ENCODE measurements at places on chromosomes 16 and 17.

GRCh38 chr17:77649717-77650211 lies 308.7 kb upstream of the TNRC6C start:
- DNase-seq: peak; percentile 44

- no peak for DNase-seq
Observed at GRCh38 chr17:45782889-45783592, 1.1 kb upstream of the CRHR1 start.

DNA sequence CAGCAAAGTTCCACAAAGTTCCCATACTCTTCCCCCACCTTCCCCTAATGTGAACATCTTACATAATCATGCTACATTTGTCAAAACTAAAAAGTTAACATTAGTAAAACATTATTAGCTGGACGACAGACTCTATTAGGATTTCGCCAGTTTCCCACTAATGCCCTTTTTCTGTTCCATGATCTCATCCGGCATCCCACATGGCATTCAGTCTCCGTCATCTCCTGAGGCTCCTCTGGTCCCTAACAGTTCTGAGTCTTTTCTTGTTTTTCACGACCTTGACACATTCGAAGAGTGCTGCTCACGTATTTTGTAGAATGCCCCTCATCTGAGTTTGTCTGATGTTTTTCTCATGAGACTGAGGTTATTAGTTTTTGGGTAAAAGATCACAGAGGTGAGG lies 8.8 kb upstream of the MPRIP start:
- DNase-seq: no peak

DNA sequence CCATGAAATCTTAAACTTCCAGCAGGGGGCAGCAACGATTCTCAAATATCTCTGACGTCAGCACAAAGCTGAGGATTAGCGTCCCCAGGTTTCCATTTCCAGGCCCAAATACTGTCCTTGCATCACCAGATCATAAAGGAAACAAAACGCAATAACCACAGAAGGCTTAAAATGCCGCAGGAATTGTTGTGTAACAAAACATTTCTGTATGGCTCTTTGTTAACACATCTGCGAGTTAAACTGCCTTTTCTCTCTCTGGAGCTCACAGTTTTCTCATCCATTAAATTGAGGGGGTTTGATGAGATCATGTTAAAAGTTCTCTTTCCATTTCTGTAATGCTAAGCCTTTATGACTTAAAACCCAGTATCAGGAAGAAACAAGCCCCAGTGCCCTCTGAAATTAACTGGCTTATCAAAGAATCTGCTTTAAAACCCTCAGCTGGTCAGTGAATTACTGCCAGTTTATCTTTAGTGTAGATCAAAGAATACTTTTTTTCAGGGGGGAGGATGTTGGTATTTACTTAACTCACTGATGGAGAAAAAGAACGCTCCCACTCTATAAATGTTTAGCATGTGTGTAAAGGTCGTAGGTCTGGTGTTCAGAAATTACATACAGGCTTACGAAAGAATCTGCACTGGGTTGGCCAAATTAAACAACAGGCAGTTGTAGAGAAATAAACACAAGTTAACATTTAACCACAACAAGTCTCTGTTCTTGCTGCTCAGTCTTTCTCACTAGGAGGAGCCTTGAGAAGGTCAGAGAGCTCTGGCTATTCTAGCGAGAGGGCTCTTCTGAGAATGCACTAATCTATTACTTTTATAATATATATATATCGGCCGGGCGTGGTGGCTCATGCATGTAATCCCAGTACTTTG lies 10.6 kb upstream of the TERF2 start:
- DNase-seq: peak; percentile 90

DNA sequence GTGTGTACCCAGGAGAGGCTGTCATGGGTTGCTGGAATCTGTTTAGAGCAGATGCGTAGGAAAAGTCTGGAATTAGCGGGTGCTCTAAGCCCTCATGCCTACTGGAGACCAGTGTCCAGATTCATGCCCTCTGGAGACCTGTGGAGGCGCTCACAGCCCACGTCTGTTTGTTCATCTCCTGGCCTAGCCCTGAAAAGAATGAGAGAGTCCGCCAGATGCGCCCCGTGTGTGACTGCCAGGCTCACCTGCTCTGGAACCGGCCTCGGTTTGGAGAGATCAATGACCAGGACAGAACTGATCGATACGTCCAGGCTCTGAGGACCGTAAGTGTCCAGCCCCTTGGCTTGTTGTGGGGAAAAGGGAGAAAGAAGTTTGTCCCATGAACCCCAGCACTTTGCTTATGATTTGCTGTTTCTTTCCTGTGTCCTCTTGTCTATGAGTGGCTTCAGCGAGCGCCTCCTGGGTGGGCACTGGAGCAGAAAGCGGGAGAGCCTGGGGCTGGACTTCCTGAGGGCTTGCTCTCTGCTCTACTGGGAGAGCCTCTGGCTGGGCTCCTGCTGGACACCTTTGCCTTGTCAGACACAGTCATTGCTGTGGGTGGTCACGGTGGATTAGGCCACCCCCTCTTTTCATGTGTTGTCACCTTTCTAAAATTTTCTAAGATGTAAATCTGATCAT lies 35.3 kb downstream of the PRMT7 start:
- no peak for DNase-seq

GRCh38 chr17:57431415-57431814 lies 175.1 kb downstream of the MSI2 start:
- DNase-seq: no peak

GRCh38 chr17:65751263-65751662 lies 189.8 kb upstream of the AXIN2 start:
- no peak for DNase-seq

- no peak for DNase-seq
Observed at GRCh38 chr16:14307059-14307526, 236.0 kb downstream of the MRTFB start.

- DNase-seq: no peak
Observed at GRCh38 chr16:87484487-87485331, 8.1 kb downstream of the ZCCHC14 start.

GRCh38 chr16:23051587-23051986 lies 97.7 kb downstream of the USP31 start:
- no peak for DNase-seq

- DNase-seq: no peak
Observed at GRCh38 chr16:50201787-50202186, 48.7 kb downstream of the TENT4B start.

DNA sequence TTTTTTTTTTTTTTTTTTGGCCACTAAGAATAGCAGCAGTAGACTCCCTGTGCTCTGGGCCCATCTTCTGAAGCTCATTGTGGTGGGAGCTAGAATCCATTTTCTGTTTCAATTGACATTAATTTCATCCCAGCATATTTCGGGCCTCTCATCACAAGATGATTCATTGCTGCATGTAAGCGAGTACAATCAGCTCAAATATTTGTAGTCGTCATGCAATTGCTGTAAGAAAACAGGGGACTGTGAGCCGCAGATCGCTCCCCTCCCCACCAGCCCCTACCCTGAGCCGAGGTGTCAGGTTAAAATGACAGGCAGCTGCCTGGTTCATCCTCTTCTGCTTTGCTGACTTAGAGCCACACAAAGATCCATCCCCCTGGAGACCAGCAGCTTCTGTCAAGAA lies 358.8 kb upstream of the CDH5 start:
- peak; percentile 79 for DNase-seq

DNA sequence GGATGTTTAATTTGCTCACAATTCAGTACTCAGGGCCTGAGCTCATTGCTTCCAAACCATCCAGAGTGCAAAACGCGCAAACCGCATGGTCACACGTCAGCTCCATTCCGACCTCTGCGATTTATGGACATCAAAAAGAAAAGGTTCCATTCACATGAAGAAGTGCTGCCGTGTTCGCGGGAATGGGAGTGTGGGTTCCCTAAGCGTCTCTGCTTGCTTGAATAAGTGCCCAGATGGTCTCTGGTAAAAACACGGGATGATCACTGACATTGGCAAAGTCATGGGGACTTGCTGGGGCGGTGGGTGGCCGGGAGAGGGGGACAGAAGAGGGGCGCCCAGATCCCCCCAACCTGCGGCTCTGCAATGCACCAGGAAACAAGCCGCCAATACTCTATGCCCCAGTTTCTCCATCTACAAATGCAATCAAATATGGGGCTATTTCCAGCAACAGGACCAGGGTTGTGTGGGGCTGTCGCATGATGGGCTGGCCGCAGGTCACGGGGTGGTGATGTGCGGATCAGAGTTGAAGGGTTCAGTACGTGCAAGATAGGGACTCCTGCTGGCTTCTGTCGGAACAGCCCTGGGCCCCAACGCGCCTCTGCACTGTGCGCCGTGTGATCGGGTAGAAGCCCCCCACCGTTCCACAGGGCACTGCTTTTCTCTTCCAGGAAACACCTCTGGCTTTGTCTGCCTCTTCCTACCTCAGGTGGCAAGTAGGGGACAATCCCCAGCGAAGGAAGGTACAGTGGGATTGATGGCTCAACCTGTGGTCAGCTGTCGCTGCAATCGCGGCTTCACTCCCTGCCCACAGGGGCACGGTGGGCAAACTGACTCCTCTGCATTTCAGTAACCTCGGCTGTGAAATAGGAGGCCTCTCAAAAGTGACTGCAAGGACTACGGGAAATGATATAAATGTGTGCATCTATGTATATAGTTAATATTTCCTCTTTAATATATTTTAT lies 11.2 kb downstream of the FOXF1 start:
- no peak for DNase-seq

DNA sequence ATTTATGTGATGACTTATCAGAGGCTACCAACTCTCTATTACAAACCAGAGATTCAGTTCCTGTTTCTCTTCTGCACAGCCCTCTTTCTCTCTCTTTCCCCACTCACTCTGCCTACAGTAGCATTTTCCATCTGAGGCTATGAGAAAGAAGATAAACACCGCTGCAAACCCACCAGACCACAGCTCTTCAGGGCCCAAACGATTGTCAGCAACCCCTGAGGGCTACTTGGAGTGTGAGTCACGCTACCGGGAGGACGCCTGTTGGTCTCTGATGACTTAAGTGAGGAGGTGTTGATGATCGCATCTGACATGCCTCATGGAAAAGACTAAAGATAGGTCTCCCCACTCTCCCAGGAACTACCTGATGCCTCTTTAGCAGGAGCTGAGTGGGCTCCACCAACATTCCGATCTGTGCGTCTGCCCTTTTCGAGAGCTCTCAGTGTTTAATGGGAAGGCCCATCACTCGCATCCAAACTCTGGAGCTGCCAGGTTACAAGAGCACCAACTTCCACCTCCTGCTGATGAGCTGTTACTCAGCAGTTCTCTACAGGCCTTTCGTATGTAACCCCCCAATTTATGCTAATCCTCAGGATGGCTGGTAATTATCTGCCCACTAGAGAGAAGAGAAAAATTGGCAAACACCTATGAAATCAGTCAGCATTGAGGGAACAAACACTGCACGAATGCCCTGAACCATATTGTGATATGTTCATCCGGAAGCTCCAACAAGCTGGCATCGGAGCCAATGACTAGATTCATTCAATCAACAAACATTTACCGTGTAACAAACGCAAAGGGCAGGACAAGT lies 9.2 kb downstream of the GRIN2A start:
- peak; percentile 97 for DNase-seq

GRCh38 chr16:1946495-1947368 lies 3.7 kb upstream of the MSRB1 start:
- no peak for DNase-seq

GRCh38 chr17:64496348-64496785 lies 487 bp downstream of the POLG2 start:
- peak; percentile 14 for DNase-seq

DNA sequence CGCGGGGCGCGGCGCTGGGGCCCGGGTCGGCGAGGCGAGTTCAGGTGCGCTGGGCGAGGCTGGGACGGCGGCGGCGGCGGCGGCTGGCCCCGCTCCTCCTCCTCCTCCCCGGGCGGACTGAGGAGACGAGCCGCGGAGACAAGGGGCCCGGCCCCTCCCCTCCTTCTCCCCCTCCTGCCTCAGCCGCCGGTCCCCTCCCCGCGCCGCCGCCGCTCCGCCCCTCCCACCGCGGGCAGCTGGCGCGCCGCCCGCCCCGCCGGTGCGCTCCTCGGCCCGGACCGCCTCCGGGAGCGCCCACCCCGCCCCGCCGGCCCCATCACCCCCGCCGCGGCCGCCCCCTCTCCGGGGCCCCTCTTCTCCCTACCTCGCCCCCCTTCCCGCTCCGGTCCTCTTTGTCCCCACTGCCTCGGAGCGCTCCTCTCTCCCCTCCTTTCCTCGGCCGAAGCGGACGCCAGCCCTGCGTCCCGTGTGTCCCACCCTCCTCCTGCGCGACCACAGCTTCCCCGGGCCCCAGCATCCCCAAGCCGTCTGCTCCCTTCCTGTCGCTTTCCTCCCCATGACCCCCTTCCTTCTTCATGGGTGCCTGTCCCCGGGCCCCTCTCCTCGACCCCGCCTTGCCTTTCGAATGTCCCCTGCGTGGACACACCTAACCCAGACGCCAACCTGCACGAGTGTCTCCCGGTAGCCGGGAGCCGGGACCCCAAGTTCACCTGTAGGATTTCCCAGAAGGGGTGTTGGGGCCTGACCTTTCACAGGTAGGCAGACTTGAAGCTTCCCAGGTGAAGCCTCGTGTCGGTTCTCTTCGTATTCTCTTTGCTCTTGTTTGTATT lies at the start of gene TOX3:
TSS of gene TOX3 (minus strand) at position 140 of the 830 bp plus-strand sequence. CDS start 420 bp downstream, outside the sequence.
- DNase-seq: no peak

DNA sequence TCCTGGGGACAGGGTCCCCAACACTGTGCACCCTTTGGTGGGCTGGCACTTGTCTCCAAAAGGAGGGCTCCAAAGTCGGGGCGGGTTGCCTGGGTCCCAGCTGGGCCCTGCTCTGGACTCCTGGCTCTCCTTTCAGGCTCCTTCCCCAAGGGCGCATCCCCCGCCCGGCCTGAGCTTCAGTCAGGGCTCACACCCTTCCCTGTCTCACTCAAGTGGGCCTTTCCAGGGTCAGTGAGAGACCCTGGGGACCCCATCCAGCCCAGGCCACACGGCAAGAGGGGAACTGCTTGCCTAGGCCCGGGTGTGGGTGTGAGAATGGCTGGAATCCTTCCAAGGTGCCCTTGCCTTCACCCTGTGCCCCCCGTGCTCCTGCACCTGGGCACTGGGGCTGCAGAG lies 41.8 kb upstream of the SLC38A10 start:
- DNase-seq: no peak

GRCh38 chr16:25493136-25493811 lies 198.5 kb upstream of the HS3ST4 start:
- no peak for DNase-seq

DNA sequence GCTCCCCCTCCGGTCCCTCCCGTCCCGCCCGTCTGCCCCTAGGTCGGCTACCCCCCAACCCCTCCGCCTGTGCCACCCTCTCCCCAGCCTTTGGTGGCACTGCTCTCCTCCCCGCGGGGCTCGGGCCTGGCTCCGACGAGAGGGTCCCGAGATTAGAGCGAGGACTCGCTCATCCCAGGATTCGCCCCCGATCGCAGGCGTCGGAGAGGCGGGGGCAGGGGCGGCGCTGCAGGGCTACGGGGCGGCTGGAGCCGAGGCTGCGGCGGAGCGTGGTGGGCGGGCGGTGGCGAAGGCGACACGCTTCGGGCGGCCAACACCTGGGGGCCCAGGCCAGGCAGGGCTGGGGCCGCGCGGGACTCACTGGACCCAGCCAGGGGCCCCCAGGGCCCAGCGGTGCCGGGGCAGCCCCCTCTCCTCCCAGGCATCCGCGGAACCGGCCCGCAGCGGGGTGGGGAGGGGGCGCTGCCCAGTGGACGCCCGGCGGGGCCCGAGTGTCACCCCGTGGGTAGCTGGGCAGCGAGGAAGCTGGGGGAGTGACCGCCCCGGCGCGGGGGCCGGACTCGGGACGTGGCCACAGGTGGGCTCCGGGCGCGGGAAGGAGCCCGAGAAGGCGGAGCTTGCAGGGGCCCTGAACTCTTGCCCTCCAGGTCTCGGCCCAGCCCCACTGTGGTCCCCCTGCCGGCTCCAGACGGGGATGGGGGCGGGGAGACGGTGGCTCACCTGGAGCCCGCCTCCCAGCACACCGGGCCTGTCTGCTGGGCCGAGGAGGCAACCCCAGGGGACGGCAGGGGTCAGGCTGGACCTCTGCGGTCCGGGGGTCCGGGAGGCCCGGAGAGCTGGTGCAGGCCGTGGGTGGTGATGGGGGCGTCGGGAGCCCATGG lies 1.5 kb downstream of the MGAT5B start:
- DNase-seq: no peak
